ENCODE measurements at places on chromosomes 2 and 18.

GRCh38 chr2:64652231-64653108 lies 1.2 kb downstream of the SERTAD2 start:
- no peak for DNase-seq

GRCh38 chr2:216799873-216800431 lies 59.9 kb downstream of the TNP1 start:
- peak; percentile 66 for DNase-seq

- no peak for DNase-seq
Measured at GRCh38 chr2:43328832-43329231, 102.4 kb upstream of the ZFP36L2 start.

- DNase-seq, result no peak
Measured at GRCh38 chr2:203565076-203565475, 30.0 kb upstream of the RAPH1 start.

DNA sequence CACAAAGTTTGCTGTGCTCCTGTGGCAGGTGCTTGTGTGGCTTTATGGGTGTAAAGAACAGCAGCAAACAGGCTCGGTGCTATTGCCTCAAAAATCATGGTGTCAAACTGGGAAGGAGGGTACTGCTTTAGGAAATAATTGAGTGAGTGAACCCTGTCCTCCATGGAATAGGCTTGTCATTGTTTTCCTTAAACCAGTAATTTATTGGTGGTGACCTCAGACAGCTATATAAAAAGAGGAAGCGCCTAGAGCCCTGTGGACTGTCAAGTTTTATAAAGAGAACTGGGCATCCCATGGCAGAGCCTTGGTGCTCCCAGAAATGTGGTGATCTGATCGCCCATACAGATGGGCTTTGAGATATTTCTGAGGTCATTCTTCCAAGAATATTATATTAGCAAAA lies 4.7 kb upstream of the CXCR4 start:
- no peak for DNase-seq

DNA sequence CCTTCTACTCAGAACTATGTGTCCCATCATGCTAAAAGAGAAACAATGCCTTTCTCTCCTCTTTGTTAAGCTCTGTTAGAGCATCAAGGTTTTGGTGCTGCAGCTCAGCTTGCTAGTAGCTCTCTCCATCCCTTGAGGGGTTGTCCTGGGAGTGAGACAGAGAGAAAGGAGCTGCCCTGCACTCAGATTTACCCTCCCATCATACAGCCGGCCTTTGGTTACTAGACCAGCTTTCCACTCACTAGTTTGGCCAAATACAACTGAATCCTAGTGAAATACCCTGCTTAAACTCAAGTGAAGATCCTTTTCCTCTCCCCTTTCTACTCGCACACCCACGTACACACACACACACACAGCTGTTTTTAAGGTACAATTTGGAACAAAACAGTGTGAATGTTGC lies 2.3 kb upstream of the CHN1 start:
- no peak for DNase-seq

DNA sequence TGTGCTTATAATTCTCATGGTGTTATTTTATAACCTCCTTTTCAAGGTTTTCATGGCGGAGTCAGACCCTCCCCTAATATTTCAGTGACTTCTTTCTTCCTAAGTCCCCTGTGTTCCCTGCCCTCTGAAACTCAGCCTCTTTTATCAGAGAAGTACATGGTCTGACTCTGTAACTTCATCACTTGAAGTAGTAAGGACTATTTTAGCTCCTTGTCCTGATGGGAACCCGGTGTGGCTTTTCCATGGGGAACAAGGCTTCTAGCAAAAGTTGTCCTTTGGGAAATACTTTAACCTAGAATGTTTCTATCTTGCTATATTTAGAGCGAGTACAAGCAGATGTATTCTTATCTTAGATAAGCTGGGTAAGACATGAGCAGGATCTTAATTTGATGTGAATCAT lies 117.5 kb downstream of the TRIB2 start:
- DNase-seq, result no peak
